ENCODE measurements at places on chromosomes 2 and 18.
A peak's percentile ranks its signal among the peaks of the same experiment; 100 is the strongest.

DNA sequence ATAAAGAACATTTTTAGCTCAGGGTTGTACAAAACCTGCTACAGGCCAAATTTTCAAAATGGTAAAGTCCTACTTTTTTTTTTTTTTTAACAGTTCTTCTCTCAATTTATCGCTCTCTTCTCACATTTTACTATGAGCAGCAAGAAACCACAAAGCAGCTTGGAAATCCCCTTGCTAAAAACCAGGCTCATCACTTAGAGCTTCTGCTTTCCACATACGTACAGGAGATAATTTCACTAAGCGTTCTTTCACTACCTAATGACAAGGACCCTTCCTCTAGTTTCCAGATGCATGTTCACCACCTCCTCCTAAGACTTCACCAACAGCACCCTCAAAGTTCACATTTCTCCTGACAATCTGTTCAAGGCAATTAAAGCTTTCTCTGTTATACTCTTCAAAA is 294.9 kb upstream of the CYRIA start:
- no peak for DNase-seq

GRCh38 chr2:46361920-46362666 is 64.9 kb downstream of the EPAS1 start:
- no peak for DNase-seq

GRCh38 chr2:223626716-223627115 is 24.6 kb upstream of the SCG2 start:
- DNase-seq, result peak; percentile 72

DNA sequence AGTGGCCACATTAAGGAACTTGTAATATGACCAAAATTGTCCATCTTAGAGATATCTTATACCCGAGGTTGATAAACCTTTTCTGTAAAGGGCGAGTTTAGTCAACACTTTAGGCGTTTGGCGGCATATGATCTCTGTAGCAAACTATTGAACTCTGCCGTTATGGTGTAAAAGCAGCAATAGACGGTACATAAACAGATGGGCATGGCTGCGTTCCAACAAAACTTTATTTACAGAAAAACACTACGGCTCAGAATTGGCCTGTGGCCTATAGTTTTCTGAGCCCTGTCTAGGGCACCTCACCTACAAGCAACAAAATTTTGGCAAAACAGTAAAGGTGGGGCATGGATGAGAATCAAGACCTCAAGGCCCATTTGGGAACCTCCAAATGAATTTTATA is 121.9 kb upstream of the HAAO start:
- DNase-seq, result no peak

DNA sequence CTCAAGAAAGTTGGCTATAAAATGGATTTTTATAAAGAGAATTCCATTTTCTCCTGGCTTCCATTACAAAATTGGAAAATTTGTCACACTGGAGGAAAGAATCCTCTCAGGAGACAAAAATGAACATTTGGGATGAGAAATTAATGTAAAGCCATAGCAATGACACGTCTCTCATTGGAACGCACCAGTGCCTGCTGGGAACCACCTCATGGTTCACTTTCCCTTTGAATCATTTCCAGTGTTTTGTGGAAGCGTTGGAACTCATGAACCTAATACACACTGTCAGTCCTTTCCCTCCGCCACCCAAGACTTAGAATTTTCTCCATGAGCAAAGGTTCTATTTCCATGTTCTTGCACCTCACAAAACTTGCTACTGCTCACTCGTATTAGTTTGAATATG is 21.0 kb upstream of the NRP2 start:
- no peak for DNase-seq

DNA sequence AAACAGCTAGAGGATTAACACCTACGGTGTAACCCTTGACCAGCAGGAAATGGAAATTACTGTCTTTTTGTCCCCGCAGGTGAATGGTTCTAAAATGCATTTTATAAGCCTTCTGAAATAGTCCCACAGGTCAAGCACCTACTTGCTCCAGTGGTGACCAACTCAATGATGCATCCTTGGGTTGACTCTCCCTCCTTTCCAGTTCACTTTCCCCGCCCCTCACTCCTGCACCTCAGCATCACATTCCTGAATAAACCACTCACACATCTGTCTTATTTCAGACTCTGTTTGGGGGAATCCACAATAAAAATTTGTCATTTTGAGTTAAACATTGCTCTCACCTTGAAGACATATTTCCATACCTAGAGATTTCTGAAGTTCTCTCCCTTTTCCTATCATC is 446.0 kb upstream of the TNP1 start:
- DNase-seq, result peak; percentile 78

GRCh38 chr18:46677611-46678010 is 20.6 kb upstream of the LOXHD1 start:
- no peak for DNase-seq

- DNase-seq, result no peak
Observed at GRCh38 chr2:241595600-241596140, 37.1 kb downstream of the BOK start.

DNA sequence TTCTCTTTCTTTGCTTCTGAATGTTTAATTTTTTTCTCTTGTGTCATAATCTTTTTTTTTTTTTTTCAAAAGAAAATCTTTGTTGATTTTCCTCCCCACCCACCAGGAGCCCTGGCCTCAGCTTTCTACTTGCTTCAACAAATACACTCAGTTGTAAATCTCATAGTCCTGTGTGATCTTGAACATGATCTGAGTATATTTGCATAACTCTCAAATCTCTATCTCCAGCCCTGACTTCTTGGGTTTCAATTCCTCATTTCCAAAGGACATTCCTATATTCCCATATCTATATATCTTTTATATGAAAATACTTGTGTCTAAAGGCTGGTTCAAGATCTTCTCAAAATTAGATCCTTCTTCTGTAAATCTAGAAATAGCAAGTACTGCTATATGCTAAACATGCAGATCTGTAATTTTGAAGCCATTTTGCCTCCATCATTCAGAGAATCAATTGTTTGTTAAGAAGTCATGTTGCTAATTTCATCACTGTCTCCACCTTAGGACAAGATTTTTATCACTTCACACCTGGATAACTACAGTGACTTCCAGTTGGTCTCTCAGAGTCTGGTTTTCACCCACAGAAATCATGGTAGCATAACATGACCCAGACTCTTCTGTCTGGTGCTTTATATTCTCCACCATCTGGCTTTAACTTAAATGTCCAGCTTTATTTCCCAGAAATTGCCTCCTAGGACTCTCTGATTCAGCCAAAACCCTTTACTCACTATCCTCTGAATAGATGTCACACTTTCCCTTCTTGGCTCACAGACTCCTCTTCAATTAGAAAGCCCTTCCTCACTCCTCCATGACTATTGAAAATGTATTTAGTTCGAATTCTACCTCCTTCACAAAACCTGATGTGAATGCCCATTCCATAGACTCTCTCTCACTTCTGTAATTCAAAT is 98.1 kb downstream of the ZEB2 start:
- no peak for DNase-seq
